ENCODE measurements at places on chromosomes 6 and 20.
A peak's percentile ranks its signal among the peaks of the same experiment; 100 is the strongest.

DNA sequence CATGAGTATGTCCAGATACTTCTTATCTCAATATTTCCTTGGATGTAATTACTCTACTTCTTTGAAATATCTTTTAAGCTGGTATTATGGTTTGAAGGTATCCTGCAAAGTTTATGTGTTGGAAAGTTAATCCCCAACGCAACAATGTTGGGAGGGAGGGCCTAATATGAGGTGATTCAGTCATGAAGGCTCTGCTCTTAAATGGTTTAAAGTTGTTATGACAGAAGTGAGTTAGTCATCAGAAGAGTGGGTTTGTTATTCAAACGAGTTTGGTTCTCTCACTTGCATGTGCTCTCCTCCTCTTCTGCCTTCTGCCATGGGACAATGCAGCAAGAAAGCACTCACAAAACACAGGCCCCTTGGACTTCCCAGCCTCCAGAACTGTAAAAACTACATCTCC is 176.3 kb downstream of the KCNQ5 start:
- DNase-seq: no peak

GRCh38 chr6:45880676-45881075 is 135.0 kb downstream of the CLIC5 start:
- no peak for DNase-seq

- DNase-seq: no peak
Measured at GRCh38 chr6:131761060-131761761, 46.6 kb upstream of the ENPP1 start.

GRCh38 chr20:64079273-64080012 is at the start of gene RGS19:
Gene RGS19, minus strand, starts transcription at chr20:64079518. Its CDS starts 2,632 bp downstream, at chr20:64076886.
- DNase-seq: no peak

DNA sequence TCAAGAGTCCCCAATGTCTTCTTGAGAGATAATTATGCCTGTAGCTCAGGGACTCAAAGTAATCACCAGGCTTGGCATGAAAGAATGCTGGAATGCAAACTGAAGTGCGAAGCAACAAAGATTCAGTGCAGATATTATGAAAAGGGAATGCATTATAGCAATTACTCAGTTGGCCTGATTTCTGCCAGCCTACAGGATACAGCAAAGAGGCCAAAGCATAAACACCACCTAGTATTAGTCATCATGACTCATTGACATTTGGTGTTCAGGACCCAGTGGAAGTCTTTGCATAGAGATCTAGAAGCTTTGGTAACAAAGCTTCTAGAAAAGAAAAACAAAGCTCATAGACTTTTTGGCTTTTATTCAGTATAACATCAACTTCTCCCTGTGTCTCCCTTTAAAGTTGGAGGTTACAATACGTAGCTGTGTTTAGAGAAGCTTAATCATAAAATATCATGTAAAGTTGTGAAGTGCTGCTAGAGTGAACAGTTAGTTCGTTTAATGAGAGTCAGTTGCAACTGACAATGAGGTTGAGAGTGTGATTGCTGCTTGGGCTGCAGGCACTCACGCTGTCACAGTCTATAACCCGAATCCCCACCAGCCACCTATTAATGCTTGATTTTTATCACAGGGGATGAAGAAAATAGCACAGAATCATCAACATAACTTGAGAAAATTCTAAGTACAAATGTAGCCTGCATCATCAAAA is 932.7 kb downstream of the TFAP2A start:
- no peak for DNase-seq

GRCh38 chr20:18436847-18437246 is 30.0 kb downstream of the DZANK1 start:
- DNase-seq: no peak

- DNase-seq: no peak
Measured at GRCh38 chr6:135828021-135828420, 23.5 kb upstream of the PDE7B start.

- no peak for DNase-seq
Measured at GRCh38 chr6:151374036-151374683, 17.2 kb downstream of the ZBTB2 start.

- no peak for DNase-seq
Measured at GRCh38 chr6:33065312-33065711, 8.1 kb downstream of the HLA-DPA1 start.

- no peak for DNase-seq
Measured at GRCh38 chr6:5416250-5416649, 154.9 kb downstream of the FARS2 start.

GRCh38 chr20:50720026-50720425 is 11.4 kb upstream of the PARD6B start:
- DNase-seq: peak; percentile 24

DNA sequence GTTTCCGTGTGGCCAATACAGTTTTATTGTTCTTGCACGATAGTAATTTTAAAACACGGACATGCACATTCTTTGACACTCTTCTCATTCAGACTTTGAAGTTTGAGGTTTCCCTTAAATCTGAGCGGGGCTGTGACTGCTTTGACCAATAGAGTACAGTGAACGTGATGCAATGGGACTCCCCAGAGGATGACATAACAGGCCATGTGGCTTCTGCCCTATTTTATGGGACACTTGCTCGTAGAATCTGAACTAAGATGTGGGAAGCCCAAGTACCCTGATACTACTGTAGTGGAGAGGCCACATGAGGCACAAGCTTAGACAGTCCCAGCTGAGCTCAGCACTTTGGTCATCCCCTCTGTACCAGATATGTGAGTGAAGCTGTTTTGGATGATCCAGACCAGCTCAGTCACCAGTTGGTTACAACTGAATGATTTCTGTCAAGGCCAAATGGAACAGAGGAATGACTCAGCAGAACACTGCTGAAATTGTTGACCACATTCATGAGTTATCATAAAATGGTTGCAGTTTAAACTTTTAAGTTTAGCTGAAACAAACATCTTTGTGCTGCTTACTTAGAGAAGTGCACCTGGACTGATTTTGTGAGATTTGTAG is 279.4 kb downstream of the RFPL4B start:
- DNase-seq: no peak

GRCh38 chr6:74505391-74505790 is 700.5 kb downstream of the COL12A1 start:
- no peak for DNase-seq

- DNase-seq: no peak
Measured at GRCh38 chr6:11983306-11983705, 28.8 kb upstream of the HIVEP1 start.

GRCh38 chr6:106056060-106056745 is 29.9 kb upstream of the PRDM1 start:
- no peak for DNase-seq

DNA sequence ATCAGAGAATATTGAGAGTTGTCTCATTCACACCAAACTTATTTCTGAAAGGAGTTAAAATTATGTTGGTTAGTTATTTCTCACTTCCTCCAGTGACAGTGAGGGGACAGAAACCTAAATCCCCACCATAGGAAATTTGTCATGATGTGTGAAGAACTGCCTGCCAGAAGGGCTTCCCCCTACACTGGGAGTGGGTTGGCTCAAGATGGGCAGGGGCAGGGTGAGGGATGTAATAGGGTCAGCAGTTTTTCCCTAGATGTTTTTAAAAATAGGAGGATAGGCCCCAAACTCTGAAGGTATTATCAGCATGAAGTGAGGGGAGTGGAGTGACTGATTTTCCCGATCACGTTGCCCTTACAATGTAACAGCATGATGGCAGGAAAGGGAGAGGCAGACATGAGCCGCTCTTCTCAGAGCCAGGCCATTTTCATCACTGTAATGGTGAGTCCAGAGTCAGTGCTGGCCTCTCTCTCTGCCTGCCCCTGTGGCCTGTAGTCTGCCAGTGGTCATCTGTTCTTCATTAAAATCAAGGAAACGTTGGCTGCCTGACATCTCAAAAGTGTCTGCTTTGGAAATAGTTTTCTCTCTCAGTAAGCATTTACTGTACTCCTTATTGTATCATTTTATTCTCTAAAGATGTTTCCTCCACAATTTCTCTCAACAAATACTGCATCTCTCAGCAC is 59.8 kb upstream of the SYNJ2 start:
- no peak for DNase-seq

GRCh38 chr20:4944518-4945313 is 56.6 kb downstream of the SLC23A2 start:
- no peak for DNase-seq

DNA sequence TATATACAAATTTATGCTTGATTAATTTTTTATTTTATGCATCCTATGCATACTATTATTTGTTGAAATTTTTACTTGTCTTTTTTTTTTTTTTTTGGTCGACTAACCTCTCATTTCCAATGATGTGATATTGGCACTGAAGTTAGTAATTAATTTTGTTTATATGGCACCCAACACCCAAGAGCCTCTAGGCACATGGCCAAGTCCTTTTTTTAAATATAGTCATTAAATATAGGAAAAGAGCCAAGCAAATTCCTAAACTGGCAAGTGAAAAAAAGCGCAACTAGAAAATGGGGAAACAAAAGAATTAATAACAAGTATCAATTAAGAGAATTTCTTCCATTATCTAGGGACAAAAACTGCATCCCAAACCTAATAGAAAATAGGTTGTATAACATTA is 85.5 kb upstream of the HS3ST5 start:
- DNase-seq: no peak

GRCh38 chr20:35586751-35587425 is 28.7 kb upstream of the SPAG4 start:
- no peak for DNase-seq

- DNase-seq: no peak
Measured at GRCh38 chr20:51917886-51918535, 115.7 kb upstream of the SALL4 start.

GRCh38 chr20:47559141-47559540 is 57.5 kb downstream of the NCOA3 start:
- no peak for DNase-seq

Data from suprapubic skin (tissue), 4 donors.